ENCODE measurements at places on chromosomes 4 and X.

DNA sequence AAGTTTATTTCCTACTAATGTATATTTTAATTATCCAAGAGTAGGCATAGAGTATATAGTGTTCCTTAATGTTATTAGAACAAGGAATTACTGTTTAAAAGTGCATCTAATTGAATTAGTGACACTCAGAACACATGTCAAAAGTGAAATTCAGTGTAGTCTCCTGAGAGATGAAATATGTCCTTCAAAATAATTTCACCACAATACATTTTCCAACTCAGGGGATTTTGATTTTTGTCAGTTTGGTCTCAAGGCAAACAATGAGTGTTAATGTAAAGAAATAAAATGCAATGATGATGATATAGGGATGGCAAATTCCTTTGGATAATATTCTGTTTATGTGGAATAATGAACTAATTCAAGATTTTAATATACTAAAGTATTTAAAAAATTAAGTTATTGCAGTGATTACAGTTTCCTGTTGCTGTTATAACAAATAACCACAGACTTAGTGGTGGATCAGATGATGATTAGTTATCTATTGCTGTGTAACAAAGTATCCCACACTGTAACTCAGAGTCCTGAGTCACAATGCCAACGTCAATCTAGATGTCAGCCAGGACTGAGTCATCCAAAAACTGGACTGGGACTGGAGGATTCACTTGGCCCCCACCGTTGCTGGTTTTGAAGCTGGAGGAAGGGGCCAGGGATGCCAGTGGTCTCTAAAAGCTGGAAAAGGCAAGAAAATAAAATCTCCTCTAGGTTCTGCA, 148.0 kb upstream of the SLC7A11 start:
- no peak for DNase-seq

- no peak for DNase-seq
Observed at GRCh38 chr4:6263526-6264224, 6.0 kb upstream of the WFS1 start.

DNA sequence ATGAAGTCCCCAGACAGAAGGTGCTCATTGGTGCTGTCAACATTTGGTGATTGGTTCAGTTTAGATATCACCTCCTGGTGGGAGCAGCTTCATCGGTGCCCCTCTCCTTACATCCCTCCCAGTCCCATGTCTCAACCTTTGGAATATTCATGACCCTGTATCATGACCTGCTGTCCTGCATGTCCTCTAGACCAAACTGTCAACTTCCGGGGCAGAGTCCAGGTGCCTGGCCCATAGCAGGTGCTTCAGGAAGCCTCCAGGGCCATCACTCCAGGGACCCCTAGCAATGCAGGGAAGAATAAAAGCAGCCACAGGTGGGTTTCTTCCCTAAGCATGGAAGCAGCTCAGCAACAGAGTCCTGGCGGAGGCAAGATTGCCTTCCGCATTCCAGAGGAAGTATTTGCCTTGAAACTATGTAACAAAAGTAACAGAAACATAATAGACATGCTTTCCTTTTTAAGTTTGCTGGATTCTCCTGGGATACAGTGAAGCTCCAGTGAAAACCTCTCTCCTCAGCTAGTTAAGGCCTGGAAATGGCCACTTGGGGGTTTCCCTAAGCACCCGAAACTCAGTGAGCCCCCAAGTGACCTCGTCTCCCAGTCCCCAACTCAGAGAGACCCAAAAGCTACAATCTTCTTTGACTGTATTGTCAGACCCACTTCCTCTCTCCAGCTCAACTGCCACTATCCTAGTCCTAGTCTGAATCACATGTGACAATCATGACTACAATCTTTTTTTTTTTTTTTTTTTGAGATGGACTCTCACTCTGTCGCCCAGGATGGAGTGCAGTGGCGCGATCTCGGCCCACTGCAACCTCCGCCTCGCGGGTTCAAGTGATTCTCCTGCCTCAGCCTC, 1.3 kb upstream of the ATP6AP1 start:
- DNase-seq, result no peak

DNA sequence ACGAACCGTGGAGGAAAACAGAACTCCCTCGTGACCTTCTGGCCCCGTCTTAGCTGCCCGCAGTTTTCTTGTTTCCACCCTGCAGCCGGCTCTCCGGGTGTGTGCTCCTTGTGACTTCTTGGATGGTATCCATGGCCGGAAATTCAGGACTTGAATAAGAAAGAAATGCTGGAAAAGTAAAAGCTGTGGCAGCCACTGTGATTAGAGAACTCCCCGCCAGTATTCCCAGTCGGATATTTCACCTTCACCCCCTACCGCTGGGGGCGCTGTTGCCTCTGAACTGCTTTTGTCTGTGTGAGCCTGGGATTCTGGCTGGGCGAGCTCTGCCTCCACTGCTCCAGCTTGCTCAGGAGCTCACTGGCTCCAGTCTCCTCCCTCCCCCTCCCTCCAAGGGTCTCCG, 41.5 kb upstream of the CYP4V2 start:
- DNase-seq, result no peak

DNA sequence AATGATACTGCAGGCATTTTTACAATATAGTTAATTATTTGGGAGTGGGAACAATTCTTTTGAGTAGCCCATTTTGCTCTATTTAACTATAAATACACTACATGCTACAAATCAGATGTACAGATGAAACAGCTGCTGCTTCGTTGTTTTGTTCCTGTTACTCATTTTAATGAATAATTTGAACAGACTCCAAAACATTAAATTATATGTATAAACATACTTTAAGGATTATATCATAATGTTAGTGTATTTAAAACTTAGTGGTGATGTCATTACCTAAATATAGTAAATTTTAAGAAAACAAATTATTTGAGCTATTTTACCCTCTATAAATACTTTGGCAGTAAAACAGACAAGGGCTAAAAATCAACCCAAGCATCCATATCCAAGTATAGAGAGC, 60.7 kb downstream of the GAB1 start:
- DNase-seq, result no peak

DNA sequence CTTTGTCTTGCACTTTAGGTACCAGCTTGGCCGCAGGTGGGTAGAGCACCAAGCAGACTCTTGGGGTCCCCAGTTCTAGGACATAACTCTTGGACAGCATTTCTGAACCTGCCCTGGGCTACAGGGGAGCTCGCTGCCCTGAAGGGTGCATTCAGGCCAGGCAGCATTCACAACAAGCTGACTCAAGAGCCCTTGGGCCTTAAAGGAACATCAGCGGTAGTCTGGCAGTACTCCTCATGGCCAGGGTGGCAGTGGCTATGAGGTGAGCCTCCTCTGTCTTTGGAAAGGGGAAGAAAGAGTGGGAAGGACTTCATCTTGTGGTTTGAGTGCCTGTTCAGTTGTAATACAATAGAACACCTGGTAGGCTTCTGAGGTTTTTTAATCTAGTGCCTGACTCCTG, 24.8 kb upstream of the SMARCA5 start:
- no peak for DNase-seq

DNA sequence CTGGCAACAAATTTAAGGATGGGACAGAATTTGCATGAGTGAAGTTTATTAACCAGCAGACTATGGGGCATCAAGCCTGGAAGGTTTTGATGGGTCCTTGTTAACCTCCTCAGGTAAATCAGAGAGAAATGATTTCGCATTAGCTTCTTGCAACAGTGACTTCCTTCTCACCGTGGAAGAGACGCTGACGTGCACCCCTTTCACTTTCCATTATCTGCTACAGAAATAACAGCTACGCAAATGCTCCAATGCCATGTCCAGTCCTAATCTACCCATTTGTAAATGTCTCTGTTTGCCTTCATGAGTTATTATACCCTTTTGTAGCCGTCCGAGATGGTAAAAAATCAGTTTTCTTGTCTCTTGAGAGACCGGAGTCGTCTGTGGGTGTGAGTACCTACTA, 100.3 kb downstream of the SLC34A2 start:
- no peak for DNase-seq

GRCh38 chrX:25288676-25289075, 272.9 kb upstream of the ARX start:
- DNase-seq, result no peak

GRCh38 chrX:136061286-136061685, 76.1 kb downstream of the SLC9A6 start:
- no peak for DNase-seq

- DNase-seq, result no peak
Observed at GRCh38 chr4:67892253-67892652, 8.5 kb upstream of the TMPRSS11D start.

GRCh38 chrX:97065973-97066372, 182.3 kb downstream of the RPA4 start:
- no peak for DNase-seq

- no peak for DNase-seq
Observed at GRCh38 chr4:188299161-188299560, 159.9 kb downstream of the TRIML1 start.

- no peak for DNase-seq
Observed at GRCh38 chr4:85932500-85933290, 427.2 kb downstream of the MAPK10 start.

DNA sequence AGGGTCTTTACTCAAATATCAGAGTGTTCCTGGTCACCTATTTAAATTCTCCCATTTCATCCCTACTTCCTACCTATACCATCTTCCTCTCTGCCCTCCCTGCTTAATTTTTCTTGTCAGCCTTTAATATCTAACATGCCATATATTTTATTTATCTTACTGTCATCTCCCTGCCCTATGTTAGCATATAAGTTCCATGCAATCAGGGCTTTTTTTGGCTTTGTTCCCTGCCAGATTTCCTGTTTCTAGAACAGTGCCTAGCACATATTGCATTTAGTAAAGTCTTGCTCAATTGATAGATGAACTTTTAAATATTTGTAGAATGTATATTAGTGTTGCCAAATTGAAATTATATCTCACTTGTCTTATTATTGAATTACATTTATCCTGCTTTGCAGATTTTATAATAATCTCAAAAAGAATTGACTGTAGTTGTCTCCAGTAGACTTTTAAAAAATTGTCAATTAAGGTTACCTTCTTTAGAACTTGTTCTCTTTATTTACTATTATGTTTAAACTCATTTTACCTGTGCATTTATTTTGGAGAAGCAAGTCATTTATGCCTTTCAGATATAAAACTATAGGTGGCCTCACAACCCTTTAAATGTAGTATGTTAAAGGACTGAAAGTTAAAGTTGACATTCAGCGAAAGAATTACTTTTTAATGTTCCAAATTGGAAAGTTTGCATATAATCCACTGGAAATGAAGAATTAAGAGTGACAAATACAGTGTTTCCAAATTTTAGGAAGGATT, 108.2 kb upstream of the BMPR1B start:
- DNase-seq, result no peak

GRCh38 chrX:37754516-37754915, 25.3 kb upstream of the CYBB start:
- DNase-seq, result no peak

DNA sequence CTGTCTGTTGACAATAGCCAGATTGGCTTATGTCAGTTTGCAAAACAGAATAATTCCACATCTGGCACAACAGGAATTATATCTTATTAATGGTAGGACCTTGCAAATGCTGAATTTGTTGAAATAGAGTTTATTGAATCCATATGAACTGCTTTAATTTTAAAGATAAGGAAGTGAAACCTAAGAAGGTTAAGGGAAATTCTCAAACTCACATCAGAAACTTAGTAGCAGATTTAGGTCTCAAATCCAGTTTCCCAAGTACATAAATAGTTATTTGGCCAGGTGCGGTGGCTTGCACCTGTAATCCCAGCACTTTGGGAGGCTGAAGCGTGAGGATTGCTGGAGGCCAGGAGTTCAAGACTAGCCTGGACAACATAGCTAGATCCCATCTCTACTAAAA, 117.1 kb downstream of the HNRNPD start:
- DNase-seq, result no peak

GRCh38 chr4:62003695-62004094, 803.6 kb downstream of the ADGRL3 start:
- DNase-seq, result no peak

DNA sequence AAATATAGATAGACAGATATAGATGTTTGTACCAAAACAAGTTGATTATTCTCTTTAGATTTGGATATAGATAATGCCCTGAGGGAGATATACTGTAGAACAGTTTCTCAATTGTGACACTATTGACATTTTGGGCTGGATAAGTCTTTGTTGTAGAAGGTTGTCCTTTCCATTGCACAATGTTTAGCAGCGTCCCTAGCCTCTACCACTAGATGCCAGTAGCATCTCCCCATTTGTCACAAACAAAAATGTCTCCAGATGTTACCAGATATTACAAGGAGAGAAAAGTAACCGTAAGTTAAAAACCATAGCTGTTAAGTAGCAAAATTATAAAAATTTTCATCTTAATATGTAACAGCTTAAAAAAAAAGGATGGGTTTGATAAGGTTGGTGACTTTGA, 2595.3 kb downstream of the ARAP2 start:
- DNase-seq, result no peak

DNA sequence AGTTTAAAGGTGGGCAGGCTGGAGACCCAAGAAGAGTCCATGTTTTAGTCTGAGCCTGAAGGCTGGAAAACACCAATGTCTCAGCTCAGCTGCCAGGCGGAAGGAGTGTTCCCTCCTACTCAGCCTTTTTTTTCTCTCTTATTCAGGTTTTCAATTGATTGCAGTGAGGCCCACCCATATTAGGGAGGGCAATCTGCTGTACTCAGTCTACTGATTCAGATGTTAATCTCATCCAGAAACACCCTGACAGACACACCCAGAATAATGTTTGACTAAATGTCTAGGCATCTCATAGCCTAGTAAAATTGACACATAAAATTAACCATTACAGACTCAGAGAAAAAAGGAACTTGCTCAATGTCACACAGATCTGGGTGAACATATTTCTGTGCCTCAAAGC, 347.1 kb downstream of the GBA3 start:
- no peak for DNase-seq

DNA sequence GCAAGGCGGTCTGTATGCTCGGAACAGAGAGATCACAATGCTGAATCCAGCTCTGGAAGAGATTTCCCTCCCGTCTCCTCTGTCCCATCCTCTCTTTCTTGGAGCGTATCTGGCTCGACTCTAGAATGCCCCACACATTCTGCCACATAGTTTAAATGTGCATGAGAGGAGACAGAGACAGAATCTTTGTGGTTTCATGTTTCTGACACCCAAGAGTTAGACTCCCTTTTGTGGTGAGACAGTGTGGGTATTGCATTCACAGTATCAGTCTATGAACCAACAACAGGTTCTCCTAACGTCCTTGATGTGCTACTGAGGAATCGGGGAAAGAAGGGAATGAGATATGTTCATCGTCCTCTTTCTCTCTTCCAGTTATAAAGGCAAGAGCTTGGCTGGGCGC, 25.3 kb downstream of the FAM47E start:
- no peak for DNase-seq

DNA sequence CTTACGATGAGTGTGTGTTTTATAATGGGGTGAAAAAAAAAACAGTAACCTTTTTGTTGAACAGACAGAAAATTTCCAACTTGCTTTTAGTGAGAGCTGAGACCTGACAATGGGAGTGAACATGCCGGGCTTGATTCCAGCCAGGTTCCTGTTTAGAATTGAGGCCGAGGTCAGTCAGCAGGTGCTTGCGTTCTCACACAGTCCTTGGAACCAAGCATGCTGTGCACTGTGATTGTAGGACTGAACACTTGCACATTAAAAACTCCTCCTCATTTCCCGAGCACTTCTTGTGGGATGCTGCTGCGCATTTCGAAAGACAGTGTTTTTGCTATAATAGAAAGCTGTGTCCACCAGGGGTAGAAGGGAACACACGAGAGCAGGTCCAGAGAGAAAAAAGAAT, 51.8 kb downstream of the TMEM131L start:
- no peak for DNase-seq

- no peak for DNase-seq
Observed at GRCh38 chr4:13537011-13537831, 7.1 kb downstream of the NKX3-2 start.

- no peak for DNase-seq
Observed at GRCh38 chrX:8868070-8868773, 67.0 kb upstream of the FAM9A start.

Measured in NCI-H1417 treated with DMSO at 0.1 percent for 48 hours (cell line).